CD4-positive, alpha-beta T cell treated with Interleukin-6 at 100 ng/mL for 8 hours (primary cell): ENCODE measurements at places on chromosomes 4 and X.

DNA sequence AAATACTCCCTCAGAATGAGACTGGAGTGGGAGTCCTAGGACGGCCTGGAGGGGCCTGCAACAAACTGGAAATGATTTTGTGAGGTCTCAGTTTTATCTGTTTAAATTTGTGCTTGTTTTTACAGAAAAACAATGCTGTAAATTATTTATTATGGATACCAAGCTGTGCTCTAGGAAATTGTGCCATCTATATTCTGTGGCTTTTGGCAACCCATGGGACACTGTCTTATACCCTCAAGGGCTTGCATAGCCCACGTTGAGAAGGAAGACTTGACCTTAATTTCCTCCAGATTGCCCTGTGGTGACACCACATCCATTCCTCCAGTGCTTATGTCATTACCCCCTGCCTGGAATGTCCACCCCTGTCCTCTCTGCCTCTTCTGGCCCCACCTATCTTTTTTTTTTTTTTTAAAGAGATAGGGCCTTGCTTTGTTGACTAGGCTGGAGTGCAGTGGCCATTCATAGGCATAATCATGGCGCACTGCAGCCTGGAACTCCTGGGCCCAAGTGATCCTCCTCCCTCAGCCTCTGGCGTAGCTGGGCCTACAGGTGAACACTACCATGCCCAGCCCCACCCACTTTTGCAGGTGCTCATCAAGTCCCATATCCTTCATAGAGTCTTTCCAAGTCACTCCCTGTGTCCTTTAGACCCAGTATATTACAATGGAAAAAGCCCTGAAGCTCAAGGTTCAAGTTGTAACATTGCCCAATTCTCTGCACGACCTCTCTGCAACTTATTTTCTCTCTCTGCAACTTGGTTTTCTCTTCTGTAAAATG, 77.4 kb downstream of the HPRT1 start:
- DNase-seq = no peak

DNA sequence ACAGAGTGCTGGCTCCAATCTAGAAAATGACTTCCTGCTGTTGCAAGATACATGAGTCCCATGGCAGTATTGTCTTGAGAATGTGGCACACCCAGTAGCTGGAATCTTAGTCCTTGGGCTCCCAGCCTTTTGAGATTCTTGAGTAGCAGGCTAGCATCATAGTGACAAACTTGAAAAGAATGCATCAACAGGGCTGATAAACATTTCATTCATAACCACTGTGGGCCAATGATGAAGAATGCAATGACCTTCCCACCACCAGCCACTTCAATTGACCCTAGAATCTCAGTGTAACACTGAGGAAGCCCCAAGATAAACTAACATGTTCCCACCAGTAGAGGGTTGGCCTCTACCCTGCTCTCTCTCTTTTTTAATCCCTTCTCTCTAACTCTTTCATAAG, 329.3 kb downstream of the GBA3 start:
- DNase-seq = no peak

DNA sequence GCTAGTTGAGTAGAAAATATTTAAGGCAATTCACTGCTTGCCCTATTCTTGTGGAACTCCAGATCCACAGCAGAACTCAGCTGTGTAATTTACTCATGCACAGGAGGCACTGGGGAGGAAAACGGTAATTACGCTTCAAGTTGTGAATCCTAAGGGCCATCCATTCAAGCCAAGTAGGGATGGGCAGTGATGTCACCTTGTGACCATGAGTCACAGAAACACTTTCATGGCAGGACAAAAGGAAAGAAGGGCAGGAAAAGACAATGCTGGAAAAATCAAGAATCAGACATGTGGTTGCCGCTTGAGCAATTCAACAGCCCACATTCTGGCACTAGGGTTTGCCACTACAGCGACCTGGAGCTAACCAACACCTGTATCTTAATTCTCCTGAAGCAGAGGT, 1.4 kb downstream of the PAQR3 start:
- no peak for DNase-seq

- DNase-seq = no peak
Observed at GRCh38 chr4:106495476-106495875, 126.9 kb upstream of the GIMD1 start.

GRCh38 chr4:55330241-55330640, 15.8 kb upstream of the SRD5A3 start:
- no peak for DNase-seq

DNA sequence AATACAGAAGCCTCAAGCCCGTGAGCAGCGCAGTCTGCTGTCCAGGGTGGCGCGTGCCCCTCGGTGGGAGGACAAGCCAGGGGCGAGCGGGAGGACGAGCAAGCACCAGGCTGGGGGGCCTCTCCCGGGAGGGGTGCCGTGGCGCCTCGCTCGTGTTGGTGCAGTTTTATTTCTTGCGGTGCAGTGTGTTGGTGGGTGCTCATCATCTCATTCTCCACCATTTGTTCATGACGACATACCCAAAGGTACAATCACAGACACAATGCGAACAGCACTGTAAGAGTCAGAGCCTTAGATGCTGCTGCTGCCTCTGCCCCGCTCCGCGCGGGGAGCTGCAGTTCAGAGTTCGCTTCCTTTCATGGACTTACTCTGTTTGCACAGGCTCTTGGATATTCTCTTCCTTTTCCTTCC, 30.3 kb downstream of the RGS12 start:
- no peak for DNase-seq

DNA sequence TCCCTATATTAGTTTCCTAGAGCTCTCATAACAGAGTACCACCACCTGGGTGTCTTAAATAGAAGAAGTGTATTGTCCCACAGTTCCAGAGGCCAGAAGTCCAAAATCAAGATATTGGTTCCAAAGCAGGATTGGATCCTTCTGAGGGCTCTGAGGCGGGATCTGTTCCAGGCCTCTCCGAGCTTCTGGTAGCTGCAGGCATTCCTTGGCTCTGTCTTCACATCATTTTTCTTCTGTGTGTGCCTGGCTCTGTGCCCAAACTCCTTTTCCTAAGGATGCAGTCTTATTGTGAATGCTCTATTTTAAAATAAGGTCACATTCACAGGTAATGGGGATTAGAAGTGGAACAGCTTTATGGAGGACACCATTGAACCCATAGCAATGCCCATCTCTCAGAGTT, 253.7 kb upstream of the TAPT1 start:
- no peak for DNase-seq

- DNase-seq = no peak
Observed at GRCh38 chr4:54929459-54929858, 195.9 kb downstream of the KDR start.

GRCh38 chr4:166067915-166068314, 194.9 kb downstream of the TLL1 start:
- no peak for DNase-seq

DNA sequence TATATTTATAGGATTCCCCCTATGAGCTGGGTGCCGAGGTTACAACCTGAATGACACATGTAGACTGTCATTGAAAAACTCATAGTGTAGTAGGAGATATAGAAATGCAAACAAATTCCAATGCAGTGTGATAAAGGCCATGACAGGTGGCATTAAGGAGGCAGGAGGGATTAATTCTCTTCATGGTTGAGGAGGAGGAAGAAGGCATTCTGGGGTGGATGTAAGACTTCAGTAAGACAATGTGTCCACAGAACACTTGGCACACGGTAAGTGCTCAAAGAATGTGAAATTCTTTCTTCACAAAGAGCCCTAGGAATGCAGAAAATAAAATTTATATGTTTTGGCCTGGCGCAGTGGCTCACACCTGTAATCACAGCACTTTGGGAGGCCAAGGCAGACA, 136.5 kb downstream of the RBM47 start:
- DNase-seq = no peak

DNA sequence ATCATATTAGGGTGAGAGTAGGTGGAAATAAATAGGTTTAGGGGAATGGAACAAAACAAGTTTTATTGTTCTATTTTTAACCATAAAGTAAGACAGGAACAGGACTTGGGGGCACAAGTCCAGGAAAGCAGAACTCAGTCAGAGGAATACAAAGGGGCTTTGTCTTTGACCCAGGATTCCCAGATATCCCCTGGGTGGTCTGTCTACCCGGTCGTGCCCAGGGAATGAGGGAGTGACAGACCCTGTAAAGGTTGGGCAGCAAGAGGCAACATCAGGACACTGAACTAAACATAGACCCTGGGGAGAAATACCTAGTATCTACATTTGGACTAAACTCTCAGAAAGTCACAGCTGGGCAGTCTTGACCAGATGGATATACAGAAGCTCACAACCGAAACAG, 50.6 kb downstream of the PTCHD1 start:
- DNase-seq = no peak

DNA sequence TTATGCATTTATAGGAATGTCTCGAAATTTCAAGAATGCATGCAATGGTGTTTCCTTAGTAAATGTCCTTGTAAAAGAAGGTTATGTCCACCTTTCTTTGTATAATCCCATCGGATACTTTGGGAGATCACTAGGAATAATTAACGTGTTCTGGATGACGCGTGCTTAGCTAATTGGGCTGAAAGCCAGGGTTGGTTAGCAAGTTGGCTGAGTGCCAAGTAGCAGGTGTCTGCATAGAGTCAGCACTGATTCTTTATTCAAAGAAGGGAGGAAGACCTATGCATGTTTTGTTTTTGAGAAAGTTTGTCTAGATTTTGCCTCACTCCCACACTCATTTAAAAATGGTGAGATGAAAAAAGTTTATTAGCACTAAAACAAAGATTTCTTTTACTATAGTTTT, 144.6 kb downstream of the SOX3 start:
- no peak for DNase-seq

DNA sequence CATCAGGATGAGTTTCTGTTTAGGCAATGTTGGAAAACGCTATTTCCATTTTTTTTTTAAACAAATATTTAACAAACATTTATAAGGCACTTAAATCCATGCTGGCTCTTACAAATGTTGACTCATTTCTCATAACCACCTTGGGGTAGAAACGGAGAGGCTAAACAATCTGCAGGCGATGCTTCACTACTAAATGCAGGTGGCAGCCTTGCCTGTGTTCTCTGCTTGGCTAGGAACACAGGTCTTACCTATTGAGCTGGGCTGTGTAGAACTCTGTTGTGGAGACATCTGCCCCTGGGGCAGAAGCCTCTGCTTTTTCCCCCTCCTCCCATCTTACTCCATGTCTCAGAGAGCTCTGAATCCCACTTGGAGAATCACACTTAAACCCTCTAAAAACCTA, 1.4 kb upstream of the CXCL1 start:
- no peak for DNase-seq

- DNase-seq = no peak
Observed at GRCh38 chr4:96315815-96316214, 475.9 kb downstream of the PDHA2 start.

DNA sequence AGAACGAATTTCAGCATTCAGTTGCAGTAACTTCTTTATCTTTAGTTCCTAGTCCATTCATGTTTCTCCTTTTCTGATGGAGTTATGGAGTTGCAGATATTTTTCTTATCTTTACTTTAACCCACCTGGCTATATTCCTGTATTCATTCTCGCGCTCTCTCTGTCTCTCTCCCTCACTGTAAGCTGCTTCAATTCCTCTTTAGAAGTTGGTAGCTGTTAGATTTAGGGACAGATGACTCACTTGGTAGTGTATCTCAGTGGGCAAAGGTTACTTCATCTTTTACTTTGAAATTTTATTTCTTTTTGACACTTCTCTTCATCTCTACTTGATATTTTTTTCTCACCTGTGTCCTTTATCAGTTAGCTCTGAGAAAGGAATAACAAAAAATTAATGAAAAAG, 49.6 kb upstream of the BRS3 start:
- no peak for DNase-seq

DNA sequence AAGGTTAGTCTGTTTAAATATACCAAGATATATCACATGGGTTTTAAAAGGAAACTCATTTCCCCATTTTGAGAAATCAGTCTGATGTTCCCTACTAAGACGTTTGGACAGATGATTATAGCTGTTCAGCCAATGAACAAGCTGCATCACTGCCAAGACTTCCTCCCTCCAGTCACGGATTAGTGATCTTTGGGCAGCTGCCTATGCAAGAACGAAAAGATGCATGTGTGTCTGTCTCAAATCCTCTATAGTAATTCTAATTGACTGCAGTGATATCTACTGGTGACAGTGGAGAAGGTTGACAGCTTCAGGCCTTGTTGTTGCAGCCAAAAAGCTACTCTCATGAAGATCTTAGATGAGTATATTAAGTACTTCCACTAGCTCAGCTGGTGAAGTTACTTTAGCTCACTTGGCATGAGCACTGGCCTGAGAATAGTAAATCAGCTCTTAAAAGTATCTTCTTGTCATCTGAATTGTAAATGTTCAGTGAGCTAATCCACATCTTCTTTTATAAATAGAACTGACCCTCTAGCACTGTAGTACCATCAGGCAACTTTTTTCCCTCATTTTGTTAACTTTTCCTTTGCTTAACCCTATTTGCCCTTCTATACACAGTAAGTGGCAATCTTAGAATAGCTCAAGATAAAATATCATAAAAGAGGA, 134.5 kb upstream of the PCDH10 start:
- no peak for DNase-seq

DNA sequence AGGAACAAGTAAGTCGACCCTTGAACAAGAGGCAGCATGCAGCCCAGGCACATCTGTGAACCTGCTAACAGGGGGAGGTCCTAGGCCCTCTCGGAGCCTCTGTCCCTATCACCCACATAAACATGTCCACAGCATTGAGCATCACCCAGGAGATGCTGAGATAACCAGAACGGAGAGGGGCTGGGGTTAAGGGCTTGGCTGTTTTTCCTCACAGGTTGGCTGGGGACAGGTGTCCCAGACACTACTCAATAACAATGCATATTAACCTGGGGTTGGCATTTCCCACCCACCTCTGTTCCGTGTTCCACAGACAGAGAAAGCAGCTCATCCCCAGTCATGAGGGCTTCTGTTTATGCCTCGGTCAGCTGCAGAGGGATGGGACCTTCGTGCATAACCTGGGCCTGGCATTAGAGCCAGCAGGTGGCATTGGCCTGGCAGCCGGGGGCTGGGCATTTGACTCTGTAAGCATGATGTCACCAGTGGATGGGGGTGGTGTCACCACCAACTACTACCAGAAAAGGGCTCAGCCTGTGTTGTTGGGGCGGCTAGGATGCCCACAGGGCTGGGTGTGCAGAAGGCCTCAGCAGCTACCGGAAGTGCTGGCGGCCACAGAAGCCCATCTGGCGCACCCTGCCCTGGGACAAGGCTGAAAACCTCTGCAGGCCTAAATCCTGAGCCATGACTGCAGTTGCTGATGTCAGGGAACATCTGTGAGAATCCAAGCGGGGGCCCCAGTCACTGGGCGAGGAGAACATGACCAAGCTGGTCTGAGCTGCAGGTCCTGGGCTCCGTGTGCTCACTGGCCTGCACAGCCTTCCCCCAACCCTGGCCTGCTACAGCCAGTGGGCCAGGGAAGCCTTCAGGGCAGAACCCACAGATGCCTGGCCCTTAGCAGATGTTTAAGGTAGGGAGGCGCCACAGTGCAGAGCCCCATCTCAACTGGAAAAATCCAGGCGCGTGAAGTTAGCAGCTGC, 351.4 kb downstream of the NR3C2 start:
- no peak for DNase-seq

DNA sequence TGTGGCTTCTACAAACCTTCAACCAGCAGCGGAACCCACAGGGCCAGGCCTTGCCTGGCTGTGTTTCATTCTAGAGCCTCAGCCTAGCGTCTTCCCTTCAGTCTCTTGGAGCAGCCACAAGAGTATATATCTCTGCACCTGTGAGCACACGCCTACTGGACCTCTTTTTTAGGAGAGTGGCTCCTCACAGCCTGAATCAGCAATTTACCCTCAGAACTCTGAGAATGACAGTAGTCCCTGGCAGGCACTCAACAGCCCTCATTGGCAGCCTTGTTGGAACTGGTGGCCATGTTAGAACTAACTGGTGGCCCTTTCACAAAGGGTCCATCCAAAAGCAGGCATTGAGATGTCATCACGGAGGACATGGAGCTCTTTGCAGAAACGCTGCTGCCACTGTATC, 138.9 kb downstream of the BCOR start:
- DNase-seq = no peak
